ENCODE measurements at places on chromosomes 4 and X.

- DNase-seq, result no peak
These were observed 123.6 kb downstream of the MGST2 start for GRCh38 chr4:139789096-139789654.

DNA sequence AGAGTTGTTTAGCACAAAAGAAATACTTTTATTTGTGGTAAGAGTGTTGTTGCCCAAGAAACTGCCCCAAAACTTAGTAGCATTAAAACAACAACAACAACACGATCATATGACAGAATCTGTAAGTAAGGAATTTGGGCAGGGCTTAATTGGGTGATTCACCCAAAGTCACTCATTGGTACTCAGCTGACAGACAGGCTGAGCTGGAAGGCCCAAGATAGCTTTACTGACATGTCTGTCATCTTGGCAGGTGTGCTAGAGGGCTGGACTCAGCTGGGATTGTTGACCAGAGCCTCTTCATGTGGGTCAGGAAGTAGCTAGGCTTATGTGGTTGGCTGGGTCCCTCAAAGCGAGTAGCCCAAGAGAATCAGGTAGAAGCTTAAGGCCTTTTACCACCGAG, 52.3 kb downstream of the KIAA0232 start:
- DNase-seq, result no peak

- no peak for DNase-seq
These were observed 69.7 kb upstream of the PGRMC2 start for GRCh38 chr4:128357286-128357685.

GRCh38 chrX:10259716-10260115, 102.9 kb downstream of the CLCN4 start:
- DNase-seq, result no peak

DNA sequence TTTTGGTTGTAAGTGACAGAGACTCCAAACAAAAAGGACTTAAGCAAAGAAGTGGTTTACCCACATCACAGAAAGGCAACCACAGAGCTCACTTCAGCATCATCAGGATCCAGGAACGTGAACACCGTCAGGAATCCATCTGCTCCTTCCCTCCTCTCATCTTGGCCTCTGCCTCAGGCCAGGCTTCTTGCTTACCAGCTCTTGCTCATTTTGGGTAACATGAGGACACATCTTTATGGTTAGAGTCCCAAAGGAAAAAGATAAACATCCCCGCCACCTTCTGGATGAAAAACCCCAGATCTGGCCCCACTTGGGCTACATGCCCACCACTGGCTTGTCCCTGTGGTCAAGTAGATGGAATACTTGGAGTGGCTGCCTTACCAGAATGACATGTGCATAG, 176.8 kb upstream of the RPL34 start:
- no peak for DNase-seq

GRCh38 chr4:183863155-183863825, 41.8 kb upstream of the STOX2 start:
- DNase-seq, result no peak

- no peak for DNase-seq
These were observed 53.7 kb upstream of the BCOR start for GRCh38 chrX:40151211-40152172.

DNA sequence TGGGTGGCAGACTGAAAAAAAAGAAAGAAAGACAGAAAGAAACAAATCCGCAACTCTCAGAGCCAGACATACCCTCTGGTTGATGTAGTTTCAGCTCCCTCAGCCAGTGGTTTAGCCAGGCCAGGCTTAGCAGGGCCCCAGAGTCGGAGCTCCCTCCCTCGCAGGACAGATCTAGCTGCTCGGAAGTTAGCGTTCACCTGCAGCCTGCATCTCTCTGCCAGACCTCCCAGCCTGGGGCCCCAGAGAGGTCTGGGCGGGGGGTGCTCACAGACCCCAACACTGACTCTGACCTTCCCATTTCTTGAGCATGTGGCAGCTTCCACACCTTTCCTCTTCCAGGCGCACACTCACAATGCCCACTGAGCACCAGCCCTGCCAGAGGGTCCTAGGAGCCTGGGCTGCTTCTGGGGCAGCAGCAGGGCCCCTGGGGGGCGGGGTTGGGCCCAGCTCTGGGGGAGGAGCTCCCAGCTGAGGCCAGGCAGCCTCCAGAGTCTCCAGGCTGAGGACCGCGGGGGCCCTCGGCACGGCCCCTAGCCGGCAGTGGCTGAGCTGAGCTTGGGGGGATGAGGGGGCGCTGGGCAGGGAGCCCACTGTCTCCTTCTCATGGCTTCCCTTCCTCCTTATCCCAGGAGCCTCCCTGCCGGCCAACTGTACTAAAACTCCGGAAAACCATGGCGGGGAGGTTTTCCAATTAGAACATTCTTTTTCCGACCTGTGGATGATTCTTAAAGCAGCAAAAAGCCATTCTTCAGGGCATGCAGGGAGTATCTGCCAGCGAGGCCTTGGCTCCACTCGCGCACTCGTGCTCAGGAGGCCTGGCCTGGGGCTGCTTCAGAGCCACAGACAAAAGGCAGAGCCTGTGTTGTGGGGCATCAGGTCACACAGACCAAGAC, 4.6 kb upstream of the ZNF185 start:
- no peak for DNase-seq

- no peak for DNase-seq
These were observed 25.9 kb downstream of the COL25A1 start for GRCh38 chr4:109276482-109277095.

DNA sequence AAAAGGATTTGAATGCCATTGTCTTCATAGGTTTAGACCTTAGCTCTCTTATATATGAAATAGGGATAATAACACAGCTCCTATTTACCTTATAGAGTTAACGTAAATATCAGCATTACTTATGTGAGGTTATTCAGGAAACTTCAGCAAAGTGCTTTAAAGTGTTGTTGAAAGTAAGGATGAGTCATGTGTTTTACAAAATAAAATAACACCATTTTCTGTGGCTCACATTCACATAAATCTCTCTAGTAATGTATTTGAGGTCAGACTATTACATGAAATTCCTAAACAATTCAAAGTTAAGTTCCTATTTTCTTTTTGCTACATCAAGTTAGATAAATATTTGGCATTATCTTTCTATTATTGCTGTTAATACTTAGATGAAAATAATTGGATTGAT, 2.9 kb downstream of the GNRHR start:
- no peak for DNase-seq

DNA sequence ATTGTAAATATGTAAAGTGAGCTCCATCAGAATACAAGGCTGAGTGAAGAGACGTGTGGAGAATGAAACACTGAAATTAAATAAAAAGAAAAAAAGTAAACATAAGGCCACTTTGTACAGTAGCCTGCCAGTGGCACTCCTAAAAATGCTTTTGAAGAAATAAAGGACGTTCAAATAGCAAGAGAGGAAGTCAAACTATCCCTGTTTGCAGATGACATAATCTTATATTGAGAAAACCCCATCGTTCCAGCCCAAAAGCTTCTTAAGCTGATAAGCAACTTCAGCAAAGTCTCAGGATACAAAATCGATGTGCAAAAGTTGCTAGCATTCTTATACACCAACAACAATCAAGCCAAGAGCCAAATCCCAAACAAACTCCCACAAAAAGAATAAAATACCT, 24.2 kb downstream of the RASSF6 start:
- DNase-seq, result no peak

- DNase-seq, result no peak
These were observed 326.1 kb downstream of the SH3BGRL start for GRCh38 chrX:81527881-81528440.

- DNase-seq, result no peak
These were observed 16.6 kb downstream of the COQ2 start for GRCh38 chr4:83267830-83268475.

DNA sequence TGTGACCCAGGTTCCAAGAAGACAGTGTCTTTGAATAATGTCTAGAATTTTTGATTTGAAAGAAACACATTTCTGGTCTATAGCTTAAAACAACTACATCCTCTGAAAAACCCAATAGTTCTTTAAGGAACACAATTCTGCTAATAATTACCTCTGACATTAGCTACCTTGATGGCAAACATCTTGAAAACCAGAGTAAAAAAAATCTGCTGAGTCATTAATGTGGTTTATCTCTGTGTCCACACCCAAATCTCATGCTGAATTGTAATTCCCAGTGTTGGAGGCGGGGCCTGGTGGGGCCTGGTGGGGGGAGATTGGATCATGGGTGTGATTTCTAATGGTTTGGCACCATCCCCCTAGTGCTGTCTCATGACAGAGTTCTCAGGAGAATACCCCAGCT, 1233.8 kb downstream of the NLGN4X start:
- no peak for DNase-seq

DNA sequence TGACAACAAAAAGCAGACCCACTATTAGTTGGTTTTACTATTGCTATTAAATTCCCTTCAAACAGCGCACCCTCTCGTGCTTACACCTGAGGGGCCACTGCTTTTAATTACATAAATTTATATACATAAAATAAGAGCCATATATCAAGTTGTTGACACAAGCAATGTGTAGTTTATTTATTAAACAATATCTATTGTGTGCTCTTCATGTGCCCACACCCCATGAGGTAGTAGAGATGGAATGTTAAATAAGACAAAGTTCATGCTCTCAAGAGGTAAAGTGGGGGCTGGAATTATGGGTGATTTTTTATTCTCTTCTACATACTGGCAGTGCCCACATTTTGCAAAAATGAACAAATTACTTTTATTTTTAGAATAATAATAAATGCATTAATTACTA, 47.3 kb downstream of the KCNIP4 start:
- no peak for DNase-seq

GRCh38 chr4:109665783-109666485, 37.3 kb downstream of the CASP6 start:
- no peak for DNase-seq

DNA sequence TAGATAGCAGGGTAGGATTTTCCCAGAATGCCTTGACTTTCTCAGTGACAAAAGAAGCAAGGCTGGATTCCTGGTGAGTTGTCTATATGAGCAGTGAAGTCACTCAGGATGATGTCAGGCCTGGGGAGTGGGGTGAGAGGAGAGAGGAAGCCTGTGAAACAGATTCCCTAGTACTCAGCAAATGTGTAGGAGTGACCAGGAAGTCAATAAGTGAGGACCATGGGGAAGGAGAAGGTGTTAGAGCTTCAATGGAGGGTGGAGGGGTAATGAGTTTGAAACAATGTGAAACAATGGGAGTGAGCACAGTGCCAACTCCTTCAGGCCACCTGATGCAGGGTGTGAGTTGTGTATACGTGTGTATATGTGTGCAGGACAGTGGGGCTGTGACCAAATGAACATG, 2.4 kb upstream of the SLC9A6 start:
- no peak for DNase-seq

- no peak for DNase-seq
These were observed 11.8 kb upstream of the TIMM8A start for GRCh38 chrX:101360390-101360789.

All from activated CD8-positive, alpha-beta memory T cell treated with anti-CD3 and anti-CD28 coated beads for 1 hour (primary cell).